GDM1 (cell line): ENCODE measurements at places on chromosomes 11 and 22.

GRCh38 chr11:129141748-129142523, 50.2 kb downstream of the ARHGAP32 start:
- no peak for DNase-seq

GRCh38 chr11:77211594-77212251, 83.7 kb downstream of the MYO7A start:
- no peak for DNase-seq

- no peak for DNase-seq
Observed at GRCh38 chr22:44407171-44407986, 90.7 kb downstream of the RTL6 start.

- peak; percentile 8 for DNase-seq
Observed at GRCh38 chr22:29503811-29504372, 23.9 kb downstream of the NEFH start.

DNA sequence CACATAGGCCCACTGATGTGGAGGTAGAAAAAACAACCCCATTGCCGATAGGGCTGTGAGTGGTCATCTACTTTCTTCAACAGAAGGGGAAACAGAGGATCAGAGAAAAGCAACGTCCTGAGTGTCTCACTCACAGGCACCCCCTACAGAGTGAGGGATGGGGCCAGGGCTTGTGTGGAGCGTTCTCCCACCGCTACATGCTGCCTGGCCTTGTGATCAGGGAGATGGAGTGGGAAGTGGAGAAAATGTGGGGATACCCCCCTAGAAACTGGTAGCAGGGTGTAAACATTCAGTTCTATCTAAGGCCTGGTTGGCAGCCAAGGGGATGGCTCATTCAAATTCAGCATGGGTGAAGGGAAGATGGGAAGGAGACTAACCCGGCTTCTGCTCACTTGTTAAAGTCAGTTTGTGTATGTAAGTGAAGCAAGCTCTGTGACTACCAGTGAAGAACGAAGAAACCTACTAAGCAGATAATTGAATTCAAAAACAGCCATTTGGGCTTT, 73.0 kb upstream of the NAV2 start:
- DNase-seq: no peak

GRCh38 chr11:85772695-85773094, 38.2 kb downstream of the SYTL2 start:
- no peak for DNase-seq

GRCh38 chr11:6538945-6539344, 41.9 kb downstream of the DNHD1 start:
- no peak for DNase-seq

GRCh38 chr11:34250211-34250610, 107.6 kb downstream of the ABTB2 start:
- DNase-seq: no peak

- no peak for DNase-seq
Observed at GRCh38 chr11:120674542-120674941, 163.0 kb downstream of the GRIK4 start.

- no peak for DNase-seq
Observed at GRCh38 chr11:74072286-74072685, 63.4 kb upstream of the UCP3 start.

GRCh38 chr11:96303064-96303463, 39.9 kb downstream of the MAML2 start:
- no peak for DNase-seq

DNA sequence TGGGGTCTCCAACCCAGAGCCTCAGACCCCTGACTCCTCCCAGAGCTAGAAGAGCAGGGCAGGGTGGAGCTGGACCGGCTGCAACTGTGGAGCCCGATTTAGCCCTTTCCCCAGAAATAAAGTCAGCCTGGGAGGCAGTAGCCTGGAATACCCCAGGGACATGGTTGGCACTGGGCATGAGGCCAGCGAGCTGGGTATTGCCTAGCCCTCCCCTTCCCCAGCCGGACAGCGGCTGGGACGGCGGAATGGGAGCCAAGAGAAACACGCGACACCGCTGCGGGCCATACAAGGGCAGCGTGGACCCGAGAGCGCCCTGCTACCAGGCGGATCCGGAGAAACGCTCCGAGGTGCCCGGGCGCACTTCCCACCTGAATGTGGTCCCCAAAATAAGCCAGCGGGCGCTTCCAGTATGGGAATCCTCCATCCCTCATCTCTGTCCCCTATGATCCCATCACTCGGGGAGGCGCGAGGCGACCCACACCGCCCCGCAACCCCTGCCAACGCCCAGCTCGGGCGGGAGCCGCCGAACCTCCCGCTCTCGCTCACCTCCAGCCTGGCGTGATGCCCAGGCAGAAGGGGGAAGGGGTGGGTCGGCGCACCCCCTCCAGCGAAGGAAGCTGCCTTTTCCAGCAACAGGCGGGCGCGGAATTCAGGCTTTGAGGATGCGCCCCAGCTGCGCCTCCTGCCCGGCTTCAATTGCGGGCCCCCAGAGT, 758 bp downstream of the MCAM start:
- no peak for DNase-seq

- no peak for DNase-seq
Observed at GRCh38 chr11:86902345-86902744, 52.9 kb downstream of the FZD4 start.

GRCh38 chr11:64316672-64317324, 561 bp downstream of the TRMT112 start:
- no peak for DNase-seq

GRCh38 chr22:50302564-50302963, 4.9 kb downstream of the PLXNB2 start:
- DNase-seq: no peak

DNA sequence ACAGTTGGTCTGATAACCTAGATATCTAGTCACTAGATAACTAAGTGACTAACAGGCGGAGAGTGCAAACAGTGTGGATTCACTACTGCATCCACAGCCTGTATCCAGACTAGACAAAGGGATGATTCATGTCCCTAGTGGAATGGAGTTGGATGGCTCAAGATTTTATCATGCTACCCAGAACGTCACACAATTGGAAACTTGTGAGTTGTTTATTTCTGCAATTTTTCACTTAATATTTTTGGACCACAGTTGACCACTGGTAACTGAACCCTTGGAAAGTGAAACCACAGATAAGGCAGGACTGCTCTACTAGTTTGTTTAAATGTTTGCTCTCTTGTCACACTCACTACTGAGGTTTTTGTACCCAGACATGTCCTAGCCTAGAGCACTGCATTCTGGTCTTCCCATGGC, 76.0 kb downstream of the UBASH3B start:
- DNase-seq: no peak

DNA sequence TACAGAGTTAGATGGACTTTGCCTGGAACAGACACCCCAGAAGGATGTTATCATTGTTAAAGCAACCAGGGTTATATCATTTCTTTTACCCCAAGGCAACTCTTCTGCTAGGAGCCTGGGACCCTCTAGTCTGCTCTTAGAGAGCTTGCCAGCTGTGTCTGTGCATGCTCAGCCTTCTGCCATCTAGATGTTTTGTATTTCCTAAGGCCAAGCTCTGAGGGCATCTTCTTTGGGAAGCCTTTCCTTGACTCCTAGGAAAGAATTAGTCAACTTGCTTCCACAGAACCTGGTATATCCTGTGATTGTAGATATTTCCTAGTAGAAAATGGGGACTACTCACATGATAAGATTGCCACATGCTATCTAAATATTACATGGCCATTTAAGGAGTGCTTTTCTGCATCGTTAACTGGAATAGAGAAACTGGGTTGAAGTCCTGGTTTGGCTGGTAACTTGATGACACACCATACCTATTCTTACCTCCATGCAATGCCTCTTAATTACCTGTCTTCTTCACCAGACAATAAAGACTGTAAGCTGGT, 87.6 kb downstream of the STIM1 start:
- no peak for DNase-seq

DNA sequence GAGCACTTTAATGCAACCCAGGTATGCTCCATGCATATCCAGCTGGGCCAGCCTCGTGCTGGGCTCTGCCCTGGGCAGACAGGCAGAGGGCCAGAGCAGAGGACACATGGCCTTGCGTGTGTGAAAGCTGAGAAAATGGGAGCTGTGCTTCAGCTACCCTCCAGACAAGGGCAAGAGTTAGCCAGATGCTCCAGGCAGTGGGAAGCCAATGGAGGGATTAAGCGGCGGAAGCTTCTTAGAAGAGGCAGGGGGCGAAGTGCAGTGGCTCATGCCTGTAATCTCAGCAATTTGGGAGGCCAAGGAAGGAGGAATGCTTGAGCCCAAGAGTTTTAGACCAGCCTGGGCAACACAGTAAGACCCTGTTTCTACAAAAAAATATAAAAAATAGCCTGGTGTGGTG, 9.8 kb upstream of the ARHGEF17 start:
- no peak for DNase-seq

GRCh38 chr11:27276141-27276540, 86.9 kb downstream of the CCDC34 start:
- DNase-seq: no peak

DNA sequence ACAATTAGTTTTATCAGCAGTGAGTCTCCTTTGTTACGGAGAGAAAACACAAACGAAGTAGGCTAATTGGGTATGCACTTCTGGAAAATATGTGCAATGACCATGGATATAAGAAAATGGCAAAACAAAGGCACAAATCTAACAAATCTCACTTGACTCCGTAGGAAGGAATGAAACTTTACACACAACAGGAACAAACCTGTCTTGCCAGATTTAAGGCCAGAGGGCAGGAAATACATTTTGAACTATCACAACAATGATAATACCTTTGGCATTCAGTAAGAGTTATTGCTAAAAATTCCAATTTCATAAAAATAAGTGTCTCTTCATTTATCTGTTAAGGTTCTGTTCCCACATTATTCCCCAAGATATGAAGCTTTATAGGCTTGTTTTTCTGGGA, 36.6 kb downstream of the SLC25A17 start:
- DNase-seq: no peak

DNA sequence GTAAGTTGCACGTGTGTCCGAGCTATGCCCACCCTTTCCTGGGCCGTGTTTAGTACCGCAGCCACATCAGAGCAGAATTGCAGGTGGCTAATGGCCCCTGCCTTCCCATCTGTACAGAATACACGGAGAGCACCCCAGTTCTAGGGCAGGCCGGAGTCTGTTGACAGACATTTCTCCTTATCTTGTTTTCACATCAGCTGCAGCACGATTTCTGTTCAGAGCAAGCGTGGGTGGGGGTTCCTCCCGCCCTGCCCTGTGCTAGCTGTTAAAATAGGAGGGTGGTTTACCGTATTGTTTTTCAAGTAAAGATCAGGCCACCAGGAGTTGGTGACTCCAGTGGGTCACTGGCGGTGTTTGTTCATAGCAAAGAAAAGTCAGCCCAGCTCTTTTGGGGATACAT, 41.1 kb downstream of the UBASH3B start:
- DNase-seq: no peak

- DNase-seq: no peak
Observed at GRCh38 chr11:3218483-3219280, at the start of gene MRGPRG. Gene MRGPRG, minus strand, starts transcription at chr11:3218813. Its CDS starts 0 bp downstream, at chr11:3218813.

GRCh38 chr11:25396847-25397246, 900.0 kb downstream of the LUZP2 start:
- DNase-seq: no peak

DNA sequence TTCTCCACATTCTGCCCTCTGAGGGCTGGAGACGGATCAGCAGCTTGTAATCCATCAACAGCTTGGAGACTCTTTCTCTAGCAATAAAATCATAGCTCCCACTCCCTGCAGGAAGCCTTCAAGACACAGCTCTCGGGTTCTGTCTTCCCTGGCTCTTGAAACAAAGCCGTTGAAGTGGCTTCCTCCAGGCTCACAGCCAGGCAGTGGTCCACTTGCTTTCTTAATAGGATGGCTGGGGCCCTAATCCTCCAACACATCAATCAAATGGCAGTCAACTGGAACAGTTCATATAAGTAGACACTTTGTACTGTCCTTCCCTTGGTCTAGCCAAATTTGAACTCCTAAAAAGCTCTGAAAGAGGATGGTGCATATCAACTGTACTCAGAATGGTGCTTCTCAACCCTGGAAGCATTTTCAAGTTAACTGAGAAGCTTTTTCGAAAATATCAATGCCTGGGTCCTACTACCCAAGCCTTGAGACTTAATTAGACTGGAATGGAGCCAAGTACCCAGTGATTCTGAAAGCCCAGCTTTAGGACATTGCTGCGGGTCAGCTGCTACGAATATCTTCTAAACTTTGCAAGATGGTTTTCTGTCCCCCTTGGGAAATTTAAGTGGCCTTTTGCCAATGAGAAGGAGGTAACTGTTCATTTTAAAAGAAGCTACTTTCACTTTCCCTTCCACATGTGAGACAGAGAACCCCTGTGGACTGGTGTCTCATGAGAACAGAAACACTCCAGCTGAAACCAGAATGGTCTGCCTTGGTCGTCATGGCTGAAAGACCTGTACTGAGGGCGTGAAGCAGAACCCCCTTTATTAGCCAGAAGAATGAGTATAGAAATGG, 74.7 kb downstream of the SC5D start:
- DNase-seq: no peak

GRCh38 chr11:112408517-112408916, 147.9 kb upstream of the PLET1 start:
- no peak for DNase-seq

GRCh38 chr22:19036523-19037273, 85.5 kb downstream of the DGCR2 start:
- no peak for DNase-seq

- DNase-seq: no peak
Observed at GRCh38 chr11:105032495-105032894, 2.4 kb downstream of the CASP1 start.

GRCh38 chr22:43796567-43796966, 15.5 kb downstream of the EFCAB6 start:
- no peak for DNase-seq

DNA sequence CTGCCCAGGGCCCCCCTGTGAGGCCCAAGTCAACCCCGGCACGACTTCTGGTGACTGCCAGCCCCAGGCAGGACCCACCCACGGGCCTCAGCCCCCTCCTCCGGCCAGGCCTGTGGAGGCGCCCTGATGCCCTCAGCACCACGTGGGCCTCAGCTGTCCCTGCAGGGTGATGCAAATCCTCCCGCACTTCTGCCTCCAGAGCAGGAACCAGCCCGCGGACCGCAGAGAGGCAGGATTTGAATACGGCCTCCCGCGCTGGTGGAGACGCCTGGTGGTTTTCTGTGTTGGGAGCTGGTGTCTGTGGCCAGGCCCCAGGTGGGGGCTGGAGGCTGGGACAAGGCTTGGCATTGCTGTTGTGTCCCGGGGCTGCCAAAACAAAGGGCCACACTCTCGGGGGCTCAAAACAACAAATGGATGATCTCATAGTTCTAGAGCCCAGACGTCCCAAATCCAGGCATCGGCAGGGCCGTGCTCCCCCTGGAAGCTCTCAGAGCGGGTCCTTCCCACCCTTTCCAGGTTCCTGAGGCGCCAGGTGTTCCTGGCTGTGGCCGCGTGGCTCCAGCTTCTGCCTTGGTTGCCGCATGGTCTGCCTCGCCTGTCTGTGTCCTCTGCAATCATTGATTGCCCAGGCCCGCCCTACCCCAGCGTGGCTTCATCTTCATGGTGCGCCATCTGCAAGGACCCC, 19.4 kb downstream of the TRPM5 start:
- no peak for DNase-seq
